ENCODE measurements at places on chromosomes 6 and 20. TPM values are rescaled to one million over a fixed set of nuclear protein-coding genes. Genes with fewer than 3 reads are reported as not detected.

DNA sequence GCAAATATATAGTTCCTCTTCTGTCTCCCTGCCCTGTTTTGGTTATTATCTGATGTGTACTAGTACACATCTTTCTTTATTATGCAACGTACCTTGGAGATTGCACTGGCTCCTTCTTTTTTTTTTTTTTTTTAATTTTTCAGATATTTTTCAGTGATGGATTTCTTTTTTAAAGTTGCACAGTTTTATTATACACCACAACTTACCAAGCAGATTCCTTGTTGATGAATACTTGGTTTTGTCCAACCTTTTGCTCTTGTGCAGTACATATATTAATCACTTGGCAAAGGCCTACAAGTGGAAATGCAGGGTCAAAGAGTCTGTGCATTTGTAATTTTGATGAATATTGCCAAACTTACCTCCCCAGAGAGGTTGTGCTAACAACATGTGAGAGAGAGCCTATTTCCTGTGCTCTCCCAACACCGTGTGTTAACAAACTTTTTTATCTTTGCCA lies 50.1 kb upstream of the RNF24 start:
- DNase-seq: no peak

DNA sequence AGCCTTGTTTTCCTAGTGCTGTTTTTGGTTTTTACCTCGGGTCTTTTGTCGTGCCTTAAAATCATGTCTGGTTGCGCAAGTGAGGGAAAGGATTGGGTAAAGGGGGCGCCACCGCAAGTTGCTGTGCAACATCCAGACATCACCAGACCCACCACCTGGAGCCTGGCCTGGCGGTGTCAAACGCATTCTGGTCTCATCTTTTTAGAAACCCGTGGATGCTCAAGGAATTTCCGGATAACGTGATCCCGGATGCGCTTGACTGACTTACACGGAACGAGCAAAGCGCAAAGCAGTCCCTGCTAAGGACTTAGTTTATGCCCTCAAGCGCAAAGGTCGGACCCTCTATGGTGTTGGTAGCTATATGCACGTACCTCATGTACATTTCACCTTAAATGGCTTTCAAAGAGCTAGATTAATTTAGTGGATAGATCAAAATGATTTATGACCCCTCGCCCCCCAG lies 105.2 kb downstream of the OR2B2 start:
- no peak for DNase-seq

GRCh38 chr6:161543684-161544309 lies 269.9 kb upstream of the AGPAT4 start:
- DNase-seq: no peak

GRCh38 chr6:127263481-127263880 lies 3.2 kb upstream of the RNF146 start:
- no peak for DNase-seq

DNA sequence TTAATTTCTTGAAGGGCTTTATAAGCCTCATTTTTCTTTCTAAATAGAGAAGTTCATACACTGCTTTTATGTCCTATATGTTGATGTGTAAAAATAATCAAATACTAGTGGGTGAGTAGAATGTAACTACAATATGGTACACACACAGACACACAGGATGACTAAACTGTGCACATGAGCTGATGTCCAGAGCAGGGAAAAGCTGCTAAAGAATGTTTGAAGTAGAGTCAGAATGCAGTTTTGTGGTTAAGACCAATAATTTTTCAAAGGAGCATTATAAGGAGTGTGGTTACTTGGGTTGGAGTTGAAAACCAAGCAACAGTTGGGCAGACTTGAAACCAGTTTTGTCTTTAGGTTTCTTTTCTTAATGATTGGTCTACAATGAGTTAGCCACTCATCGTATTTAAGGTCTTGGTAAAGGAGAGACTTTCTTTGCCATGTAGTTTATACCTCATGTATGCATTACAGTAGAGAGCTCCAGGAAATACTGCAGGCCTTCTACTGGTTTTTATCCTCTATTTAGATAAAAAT lies 196.6 kb downstream of the ESR1 start:
- no peak for DNase-seq

UST gene
- 14.2 TPM for total RNA-seq

CPXM1 gene
- total RNA-seq: 19.4 TPM

TMC2 gene
- not detected for total RNA-seq

LAMA4 gene
- 56.5 TPM for total RNA-seq

OR2B2 gene
- not detected for total RNA-seq
